CD4-positive, alpha-beta T cell treated with Interleukin-6 at 100 ng/mL for 8 hours (primary cell): ENCODE measurements at places on chromosomes 12 and 14.

GRCh38 chr12:48618541-48618940 is 48.7 kb upstream of the LALBA start:
- peak; percentile 75 for DNase-seq

DNA sequence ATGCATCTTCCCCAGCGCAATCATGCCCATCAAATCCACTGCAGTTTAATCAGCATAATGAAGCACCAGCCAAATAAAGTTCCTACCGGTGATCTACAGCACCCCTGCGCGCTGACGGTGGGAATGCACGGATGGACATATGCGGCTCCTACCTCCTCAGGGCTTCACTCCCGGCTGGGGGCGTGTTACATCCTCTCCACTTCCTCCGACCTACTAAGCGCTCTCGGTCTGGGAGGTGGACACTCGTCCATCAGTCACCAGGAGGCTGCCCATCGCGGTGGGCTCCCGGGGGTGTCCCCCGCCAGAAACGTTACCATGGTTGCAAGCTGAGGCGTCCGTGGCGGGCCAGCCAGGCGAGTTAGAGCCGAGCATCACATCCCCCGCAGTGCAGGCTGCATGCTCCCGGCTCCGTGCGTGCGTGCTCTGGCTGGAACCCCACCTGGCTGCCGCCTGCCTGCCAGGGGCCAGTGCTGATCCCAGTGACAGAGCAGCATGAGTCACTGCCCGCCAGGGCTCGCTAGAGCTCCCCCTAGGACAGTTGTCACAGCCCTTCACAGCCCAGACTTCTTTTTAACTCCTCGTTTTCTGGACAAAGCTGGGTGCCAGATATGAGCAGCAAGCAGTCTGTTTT is 73.0 kb downstream of the CIT start:
- DNase-seq: no peak

GRCh38 chr14:55724736-55725135 is 144.7 kb downstream of the KTN1 start:
- no peak for DNase-seq

GRCh38 chr14:26966908-26967307 is 369.1 kb upstream of the NOVA1 start:
- no peak for DNase-seq

- DNase-seq: no peak
These were observed 1.1 kb downstream of the CD63 start for GRCh38 chr12:55727643-55728185.

GRCh38 chr12:29681370-29681769 is 102.4 kb downstream of the TMTC1 start:
- DNase-seq: no peak

DNA sequence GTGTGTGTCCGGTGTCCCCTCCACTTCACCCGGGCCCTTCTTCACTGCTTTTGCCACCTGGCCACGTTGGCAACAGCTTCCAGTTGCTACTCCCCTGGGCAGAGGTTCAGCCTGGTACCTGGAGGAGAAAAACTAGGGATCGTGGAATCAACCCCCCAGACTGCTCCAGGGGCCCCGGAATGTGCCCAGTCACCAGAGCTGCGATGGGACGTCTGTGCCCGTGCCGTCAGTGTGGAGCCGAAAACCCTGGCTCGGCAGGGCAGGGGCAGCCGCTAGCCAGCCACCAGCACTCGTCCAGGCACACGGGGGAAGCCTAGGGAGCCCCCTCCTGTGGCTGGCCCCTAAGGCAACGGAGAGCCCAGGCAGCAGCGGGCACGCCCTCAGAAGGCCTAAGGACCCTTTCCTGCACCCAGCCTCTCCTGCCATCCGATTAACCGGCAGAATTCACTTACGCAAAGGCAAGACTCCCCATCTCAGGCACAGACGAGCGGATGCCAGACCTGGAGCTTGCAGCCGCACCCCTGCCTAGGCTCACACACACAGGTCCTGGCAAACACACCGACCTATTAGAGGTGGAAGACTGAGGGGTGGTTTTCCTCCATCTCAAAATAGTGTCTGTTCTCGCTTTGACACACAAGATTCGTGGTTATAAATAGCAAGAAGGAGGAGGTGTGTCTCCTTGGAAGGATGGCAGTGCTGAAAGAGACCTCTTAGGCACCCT is 62.6 kb downstream of the FBXL14 start:
- no peak for DNase-seq

DNA sequence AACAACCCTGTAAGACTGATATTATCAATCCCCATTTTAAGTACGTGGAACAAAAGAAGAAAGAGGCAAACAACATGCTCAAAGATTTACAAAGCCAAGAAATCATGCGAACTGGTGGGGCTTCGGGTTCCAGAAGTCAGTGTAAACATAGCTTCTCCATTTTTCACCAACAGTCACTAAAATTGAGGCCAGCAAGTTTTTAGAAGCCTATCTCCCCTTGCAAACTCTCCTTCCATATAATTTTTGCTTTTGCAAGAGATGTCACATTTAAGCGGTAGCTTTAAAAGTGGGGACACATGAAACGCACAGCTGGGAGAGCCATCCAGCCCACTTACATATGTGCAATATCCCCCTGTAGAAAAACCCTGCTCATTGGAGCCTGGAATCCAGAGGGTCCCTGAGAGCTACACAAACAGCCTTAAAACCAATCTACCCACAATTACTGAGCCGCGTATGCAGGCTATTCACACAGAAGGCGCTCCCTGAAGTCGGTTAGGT is 797 bp downstream of the SLC11A2 start:
- no peak for DNase-seq

DNA sequence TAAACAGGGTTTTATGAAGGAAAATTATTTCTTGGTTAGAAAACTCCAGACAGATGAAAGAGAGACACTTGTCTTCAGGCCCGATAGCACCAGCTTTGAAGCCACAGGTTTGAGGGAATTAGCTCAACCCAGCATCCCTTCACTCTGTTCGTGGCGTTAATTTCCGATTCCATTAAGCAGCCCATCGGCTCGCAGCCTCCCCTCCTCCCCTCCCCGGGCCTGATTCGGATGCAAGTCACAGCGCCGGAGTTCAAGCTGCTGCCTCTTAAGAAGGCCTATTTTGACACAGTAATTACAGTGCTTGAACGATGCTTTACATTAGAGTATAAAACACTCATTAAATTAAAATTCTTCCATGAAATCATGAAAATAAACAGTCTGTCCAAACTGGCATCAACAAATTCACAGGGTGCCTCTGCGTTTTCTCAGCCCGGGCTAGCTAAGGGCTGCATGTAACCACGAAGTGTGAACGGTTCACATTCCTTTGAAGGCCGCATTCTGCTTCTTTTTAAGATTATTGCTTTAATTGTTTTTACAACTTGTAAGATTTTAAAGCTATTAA is 145.8 kb downstream of the DICER1 start:
- no peak for DNase-seq

GRCh38 chr12:71014180-71014785 is 93.7 kb upstream of the PTPRR start:
- no peak for DNase-seq

- DNase-seq: peak; percentile 70
These were observed 64.4 kb upstream of the BTG1 start for GRCh38 chr12:92210071-92210470.

GRCh38 chr14:90521084-90521929 is 124.5 kb downstream of the CALM1 start:
- no peak for DNase-seq

DNA sequence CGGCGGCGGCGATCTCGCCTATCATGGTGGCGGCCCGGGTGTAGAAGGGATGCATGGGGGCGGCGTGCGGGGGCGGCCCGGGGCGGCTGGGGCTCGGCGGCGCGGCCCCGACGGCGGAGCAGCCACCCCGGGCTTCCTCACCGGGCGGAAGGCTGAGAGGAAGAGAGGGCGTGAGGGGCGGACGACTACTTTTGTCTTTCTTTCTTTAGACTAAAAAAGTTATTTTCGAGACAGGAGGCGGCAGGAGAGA is 240 bp downstream of the BTG1 start:
- no peak for DNase-seq

DNA sequence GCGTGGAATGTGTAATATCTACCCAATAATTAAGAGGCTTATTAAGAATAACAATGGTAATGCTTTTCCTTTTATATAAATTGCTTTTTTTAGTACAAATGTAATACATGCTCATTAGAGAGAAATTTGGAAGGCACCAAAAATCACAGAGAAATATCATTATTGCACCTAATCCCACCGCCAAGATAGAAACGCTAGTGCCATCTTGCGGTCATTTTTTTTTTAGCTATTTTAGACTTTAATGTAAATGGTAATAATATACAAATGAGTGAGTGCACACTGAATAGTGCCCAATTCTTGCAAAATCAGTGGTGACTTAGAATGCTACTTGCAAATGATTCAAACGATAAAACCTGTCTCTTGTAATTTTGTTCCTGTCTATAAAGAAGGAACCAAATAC is 576.8 kb upstream of the TMEM132C start:
- DNase-seq: no peak

GRCh38 chr14:105142651-105143450 is 25.7 kb downstream of the JAG2 start:
- DNase-seq: no peak

DNA sequence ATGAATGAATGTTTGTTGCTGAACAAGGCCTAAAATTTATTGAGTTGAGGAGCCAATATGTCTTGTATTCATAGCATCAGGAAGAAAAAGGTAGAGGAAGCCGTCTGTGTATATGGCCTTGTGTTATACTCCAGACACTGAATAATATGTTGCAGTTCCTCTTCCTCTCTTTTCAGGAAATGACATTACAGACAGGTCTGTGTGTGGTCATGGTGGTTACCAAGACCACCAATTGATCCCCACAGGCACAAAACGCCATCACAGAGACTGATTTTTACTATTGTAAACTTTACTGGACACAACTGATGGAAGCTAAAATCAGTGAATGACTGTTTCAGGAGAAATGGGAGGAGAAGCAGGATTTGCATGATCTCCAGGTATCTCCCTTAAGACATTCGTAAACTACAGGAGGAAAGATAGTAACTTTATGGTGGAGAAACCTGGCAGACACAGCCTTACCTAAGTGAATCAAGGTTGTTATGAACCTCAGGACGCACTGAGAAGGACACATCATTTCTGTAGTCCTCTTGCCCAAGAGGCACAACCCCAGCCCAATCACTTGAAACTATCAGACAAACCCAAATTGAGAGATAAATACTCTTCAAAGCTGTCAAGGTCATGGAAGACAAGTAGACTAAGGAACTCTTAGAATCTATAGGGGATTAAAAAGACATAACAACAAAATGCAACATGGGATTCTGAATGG is 334.1 kb upstream of the RGS6 start:
- no peak for DNase-seq

DNA sequence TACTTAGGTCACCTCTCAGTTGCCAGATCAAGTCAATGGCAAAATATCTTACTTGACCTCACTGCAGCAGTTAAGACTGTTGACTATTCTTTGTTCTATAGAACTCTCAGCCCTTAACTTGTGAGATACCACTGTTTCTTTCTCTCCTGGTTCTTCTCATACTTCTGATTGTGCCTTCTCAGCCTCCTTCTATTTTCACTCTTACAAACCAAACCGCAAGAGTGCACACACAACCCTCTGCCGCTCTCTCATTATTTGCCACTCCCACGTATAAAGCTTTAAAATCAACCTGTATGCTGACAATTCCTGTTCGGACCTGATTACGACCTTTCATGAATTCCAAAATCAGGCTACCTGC is 4.5 kb downstream of the E2F7 start:
- DNase-seq: no peak
